ENCODE measurements at places on chromosomes 7 and 10. TPM values are rescaled to one million over a fixed set of nuclear protein-coding genes. Genes with fewer than 3 reads are reported as not detected.

DNA sequence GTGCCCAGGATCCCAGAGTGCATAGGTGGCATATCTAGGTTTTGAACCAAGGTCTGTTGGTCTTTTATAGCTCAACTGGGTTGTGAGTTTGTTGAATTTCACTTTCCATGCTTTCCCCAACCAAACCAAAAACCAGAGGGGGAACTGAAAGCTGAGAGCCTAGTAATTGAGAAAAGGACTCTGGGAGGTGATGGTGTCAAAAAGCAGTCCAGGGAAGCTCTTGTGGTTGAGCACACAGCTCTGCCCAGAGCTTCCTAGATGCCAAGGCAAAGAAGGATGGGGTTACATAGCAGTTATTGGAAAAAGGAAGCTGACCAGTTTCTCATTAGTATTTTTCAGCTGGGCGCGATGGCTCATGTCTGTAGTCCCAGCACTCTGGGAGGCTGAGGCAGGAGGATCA is 9.9 kb downstream of the POR start:
- DNase-seq = no peak

DNA sequence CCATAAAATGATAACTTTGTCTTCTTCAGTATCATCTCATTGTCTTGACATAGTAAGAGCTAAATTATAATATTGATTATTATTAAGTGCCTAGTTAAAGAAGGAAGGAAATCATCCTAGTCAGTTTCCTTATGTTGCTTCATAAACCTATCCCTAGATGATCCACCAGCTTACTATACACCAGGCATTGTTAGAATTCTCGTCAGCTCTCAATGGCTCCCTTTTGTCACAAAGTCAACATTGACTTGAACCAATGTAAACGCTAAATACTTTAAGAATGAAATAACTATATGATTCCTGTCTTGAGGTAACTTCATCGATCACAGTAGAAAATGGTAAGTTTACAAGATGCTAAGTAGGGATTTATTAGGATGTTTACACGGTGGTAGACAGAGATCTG is 1162.9 kb downstream of the CNTNAP2 start:
- no peak for DNase-seq

- no peak for DNase-seq
These were observed 97.5 kb upstream of the PRSS58 start for GRCh38 chr7:142355328-142355727.

- no peak for DNase-seq
These were observed 239.9 kb downstream of the CELF2 start for GRCh38 chr10:11257440-11258090.

DNA sequence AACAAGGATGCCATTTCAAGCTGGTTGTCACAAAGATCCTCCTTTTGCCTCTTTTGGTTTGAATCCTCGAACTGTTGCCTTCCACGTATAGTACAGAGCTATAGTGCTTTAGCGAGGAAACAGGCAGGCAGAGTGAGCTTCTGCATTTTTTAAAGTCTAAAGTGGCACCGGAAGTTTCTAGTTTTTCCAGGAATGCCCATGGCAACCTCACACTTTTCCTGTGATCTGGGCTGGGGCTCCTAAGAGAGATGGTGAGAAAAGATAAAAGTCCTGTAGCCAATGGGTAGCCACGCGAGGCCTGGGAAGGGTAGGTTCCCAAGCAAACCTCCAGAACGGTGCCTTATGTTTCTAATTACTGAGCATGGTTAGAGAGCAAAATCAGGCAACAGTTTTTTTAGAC is 76.7 kb downstream of the CALD1 start:
- no peak for DNase-seq

DNA sequence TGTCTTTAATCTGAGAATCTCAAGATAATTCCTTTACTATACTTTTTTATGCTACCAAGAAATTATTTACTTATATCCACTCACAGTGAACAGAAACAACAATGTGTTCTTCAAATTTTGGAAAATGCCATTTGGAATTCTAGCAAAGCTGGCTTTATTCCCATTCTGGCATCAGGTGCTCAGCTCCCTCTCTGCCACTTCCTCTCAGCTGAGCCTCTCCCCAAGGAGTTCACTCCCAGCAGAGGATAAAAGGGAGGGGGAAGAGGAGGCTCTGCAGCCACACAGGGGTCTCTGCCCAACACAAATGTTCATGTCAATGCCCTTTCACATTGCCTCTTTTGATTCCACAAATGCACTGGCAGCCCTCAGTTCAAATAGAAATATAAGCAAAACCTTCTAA is 116.9 kb downstream of the CPEB3 start:
- no peak for DNase-seq

DNA sequence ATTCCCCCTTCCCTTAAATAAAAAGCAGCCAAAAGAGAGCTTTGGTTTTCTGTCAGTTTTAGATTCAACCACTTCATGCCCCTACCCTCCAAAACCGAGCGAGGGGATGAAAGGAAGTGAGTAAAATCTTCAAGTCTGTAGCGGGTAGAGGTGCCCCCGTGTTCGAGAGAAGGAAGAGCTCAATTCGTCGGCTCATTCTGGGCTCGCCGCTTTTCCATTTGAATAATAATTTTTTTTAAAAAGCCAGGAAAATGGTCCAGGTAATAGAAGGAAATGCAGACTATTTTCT is 436.2 kb upstream of the GALNT17 start:
- DNase-seq = no peak

GRCh38 chr10:108392286-108392685 is 1227.8 kb upstream of the SORCS1 start:
- no peak for DNase-seq

GRCh38 chr7:95772298-95772770 is at the start of gene DYNC1I1:
Gene DYNC1I1, plus strand, starts transcription at chr7:95772554. Its CDS starts 32,176 bp downstream, at chr7:95804730.
- DNase-seq = peak; percentile 6

GRCh38 chr10:70602665-70603448 is at the start of gene PRF1:
Gene PRF1, minus strand, starts transcription at chr10:70602741. Its CDS starts 1,839 bp downstream, at chr10:70600902.
- DNase-seq = no peak

DNA sequence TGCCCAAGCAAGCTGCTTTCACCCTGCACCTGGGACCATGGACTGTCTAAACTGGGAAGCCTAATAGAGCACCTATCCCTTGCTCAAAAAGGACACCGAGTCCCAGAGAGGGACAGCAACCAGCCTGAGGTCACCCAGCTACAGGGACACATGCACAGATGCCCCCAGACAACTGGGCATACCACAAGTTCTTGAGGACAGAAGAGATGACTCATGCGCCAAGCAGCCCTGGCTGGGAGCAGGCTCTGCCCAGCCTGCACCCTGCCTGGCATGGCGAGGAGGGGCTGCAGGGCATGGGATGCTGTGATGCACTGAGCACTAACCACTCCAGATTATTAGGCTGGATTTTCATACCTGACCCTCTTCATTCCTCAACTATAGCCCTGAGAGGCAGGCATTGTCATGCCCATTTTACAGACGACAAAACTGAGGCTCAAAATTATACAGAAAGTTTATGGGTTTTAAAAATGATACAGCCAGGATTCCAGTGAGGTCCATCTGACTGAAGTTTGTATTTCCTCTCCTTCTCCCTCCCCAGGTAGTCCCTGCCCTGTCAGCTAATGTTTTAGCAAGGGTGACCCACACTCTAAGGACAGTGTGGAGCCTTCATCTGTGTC is 289.3 kb upstream of the ZMIZ1 start:
- no peak for DNase-seq

- no peak for DNase-seq
These were observed 1.4 kb downstream of the FBXW4 start for GRCh38 chr10:101693651-101693977.

- no peak for DNase-seq
These were observed 15.2 kb downstream of the PIK3AP1 start for GRCh38 chr10:96705134-96705533.

DNA sequence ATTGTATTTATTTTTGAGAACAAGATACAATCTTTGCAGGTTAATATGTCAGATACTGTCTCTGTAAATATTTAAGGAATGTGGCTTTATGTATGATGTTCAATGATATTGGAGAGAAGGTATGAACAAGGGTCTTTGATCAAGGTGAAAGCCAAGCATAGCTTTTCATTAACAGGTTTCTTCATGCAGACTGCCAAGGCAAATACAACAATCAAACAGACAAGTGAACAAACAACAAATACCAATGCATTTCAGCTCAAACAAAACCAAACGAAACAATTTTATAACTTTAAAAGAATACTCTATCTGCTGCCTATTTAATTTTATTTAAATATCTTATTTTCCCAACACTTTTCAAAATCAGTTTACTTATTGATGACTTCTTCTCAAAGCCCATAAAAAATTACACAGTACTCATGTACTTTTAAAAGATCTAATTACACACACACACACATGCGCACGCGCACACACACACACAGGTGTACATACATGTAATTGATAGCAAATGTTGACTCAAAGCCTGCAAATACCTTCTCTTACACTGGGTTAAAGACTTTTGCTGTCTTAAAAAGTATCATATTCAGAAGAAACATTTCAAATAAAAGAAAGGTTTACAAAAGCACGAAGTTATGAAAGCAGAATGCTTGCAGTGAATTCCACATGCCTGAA is 201.1 kb upstream of the CCDC6 start:
- DNase-seq = no peak

DNA sequence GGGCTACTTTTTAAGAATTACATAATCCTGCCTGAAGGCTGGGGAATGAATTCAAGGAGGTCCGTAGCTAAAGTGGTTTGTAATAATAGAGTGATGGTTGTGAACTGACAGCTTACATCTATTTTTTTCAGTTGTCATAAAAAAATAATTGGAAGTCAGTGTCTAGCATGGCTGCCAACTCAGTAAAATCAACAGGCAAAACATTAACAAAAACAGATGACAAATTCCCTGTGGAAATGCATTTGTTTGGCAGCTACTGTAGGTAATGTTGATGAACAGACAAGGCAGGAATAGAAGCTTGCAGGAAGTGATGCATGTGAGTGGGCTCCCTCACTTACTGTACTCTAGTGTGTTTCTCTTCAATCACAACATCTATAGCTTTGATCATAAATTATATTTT is 766.0 kb upstream of the POT1 start:
- DNase-seq = no peak

- no peak for DNase-seq
These were observed 8.9 kb upstream of the NANOS1 start for GRCh38 chr10:119020627-119020946.

- DNase-seq = no peak
These were observed at the start of gene SSC4D for GRCh38 chr7:76409537-76409936. Gene SSC4D, minus strand, starts transcription at chr7:76409697. Its CDS starts 5,258 bp downstream, at chr7:76404439.

- no peak for DNase-seq
These were observed 5.5 kb upstream of the STEAP4 start for GRCh38 chr7:88312061-88312663.

GRCh38 chr7:90648834-90649233 is 52.7 kb downstream of the CDK14 start:
- no peak for DNase-seq

DNA sequence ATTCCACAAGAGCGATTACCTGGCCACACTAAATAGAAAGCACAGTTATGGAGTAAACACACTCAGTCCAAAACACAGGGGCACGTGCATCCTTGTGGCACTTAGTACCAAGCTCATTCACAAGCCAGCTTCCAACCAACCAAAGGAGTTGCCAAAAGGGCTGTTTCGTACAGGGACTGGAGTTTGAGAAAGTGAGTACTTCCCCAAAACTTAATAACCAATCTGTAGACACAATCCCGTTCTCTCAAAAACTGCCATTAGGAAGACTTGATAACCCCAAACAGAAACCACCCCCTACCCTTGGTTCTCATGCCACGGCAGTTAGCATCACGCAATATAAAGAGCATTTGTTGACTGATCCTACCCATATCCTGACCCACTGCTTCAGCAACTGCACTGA is 166.2 kb upstream of the ASAH2 start:
- DNase-seq = no peak

GRCh38 chr10:110528224-110528996 is 30.7 kb downstream of the DUSP5 start:
- no peak for DNase-seq

DNA sequence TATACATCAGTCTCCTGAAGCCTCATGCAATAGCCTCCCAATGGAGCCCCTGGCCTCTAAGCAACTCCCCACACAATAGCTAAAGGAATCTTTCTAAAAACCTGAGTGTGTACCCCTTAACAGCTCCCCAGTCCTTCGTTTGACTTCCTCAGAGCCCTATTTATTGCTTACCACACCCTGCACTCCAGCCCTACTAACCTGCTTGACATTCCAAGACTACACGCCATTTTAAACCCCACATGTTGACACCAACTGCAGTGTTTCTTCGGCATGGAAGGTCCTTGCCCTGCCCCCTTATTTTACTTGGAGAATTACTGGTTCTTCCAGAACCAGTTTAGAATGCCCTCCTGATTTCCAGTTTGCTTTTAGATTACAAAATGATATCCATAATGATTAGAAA is 10.8 kb downstream of the SRPK2 start:
- no peak for DNase-seq

DNA sequence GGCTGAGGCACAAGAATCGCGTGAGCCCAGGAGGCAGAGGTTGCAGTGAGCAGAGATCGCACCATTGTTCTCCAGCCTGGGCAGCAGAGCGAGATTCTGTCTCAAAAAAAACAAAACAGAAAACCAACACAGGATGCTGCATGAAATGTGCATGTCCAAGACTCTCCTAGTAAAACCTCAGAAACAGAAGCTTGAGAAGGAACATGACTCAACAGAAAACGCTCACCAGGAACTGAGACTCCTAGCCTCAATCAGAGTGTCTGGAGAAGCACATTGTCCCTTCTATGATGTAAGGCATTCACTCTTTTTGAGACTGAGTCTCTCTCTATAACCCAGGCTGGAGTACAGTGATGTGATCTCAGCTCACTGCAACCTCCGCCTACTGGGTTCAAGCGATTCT is 168.3 kb downstream of the MYOF start:
- DNase-seq = no peak

GRCh38 chr10:112973046-112973445 is 23.0 kb downstream of the TCF7L2 start:
- no peak for DNase-seq

GRCh38 chr7:158869876-158870275 is 13.5 kb downstream of the DYNC2I1 start:
- DNase-seq = no peak

DNA sequence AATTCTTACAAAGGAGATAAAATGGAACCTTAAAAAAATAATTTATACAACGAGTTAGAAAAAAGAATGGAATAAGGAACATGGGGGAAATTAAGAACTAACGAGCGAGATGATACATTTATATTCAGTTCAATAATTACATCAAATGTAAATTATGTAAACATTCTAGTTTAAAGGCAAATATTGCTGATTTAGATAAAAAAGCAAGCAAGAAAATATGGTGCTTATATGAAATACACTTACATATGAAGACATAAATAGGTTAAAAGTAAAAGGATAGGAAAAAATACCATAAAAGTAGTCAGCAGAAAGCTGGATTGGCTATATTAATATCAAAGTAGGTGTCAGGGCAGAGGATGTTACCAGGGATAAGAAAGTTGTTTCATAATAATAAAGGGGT is 127.0 kb upstream of the AHR start:
- DNase-seq = no peak

Gene USP54
- 26.4 TPM for total RNA-seq

Gene SPDYE6
- not detected for total RNA-seq

Gene ABCC2
- total RNA-seq = 2.3 TPM

Gene EGR2
- 2.3 TPM for total RNA-seq

Gene MOGAT3
- total RNA-seq = not detected

Gene SUGCT
- total RNA-seq = 8.3 TPM

Gene VPS37D
- 3.2 TPM for total RNA-seq

Gene CNTNAP2
- total RNA-seq = 23.3 TPM
